ENCODE measurements at places on chromosomes 5 and 9.

- DNase-seq: no peak
Observed at GRCh38 chr5:81214848-81215247, 18.3 kb upstream of the CKMT2 start.

DNA sequence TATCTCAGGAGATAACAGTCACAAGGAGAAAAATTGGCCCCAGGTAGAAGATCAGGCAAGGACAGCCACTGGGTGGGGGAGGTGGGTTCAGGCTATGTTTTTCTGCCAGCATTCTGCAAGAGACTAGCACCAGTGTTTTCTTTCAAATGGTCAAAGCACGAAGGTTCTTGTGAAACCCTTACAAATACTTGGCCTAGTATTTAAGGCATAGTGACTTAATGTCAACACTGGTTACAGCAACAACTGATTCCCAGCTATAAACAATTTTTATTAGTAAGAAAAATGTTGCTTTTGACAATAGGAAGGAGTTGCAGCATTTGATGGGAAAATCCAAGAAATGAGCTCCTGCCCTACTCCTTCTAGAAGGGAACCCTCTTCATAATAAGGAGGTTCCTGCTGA, 349.6 kb downstream of the SLIT3 start:
- no peak for DNase-seq

DNA sequence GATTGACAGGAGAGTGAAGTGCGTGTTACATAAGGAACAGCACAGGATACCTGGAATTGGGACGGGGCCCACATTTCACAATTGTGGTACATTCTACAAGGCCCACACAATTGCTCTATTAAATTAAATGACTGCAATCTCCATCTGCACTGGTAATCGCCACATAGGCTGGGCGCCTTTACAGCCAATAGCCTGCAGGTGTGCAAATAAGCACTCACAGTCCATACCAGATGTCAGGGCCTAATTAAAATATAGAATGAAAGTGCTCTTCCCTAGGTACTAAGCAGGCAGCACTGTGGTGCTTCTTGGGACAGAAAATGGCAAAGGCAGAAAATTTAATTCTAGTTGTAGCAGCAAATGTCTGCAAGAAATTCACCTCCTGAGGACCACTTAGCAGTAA, 82.7 kb downstream of the ATP10B start:
- no peak for DNase-seq

DNA sequence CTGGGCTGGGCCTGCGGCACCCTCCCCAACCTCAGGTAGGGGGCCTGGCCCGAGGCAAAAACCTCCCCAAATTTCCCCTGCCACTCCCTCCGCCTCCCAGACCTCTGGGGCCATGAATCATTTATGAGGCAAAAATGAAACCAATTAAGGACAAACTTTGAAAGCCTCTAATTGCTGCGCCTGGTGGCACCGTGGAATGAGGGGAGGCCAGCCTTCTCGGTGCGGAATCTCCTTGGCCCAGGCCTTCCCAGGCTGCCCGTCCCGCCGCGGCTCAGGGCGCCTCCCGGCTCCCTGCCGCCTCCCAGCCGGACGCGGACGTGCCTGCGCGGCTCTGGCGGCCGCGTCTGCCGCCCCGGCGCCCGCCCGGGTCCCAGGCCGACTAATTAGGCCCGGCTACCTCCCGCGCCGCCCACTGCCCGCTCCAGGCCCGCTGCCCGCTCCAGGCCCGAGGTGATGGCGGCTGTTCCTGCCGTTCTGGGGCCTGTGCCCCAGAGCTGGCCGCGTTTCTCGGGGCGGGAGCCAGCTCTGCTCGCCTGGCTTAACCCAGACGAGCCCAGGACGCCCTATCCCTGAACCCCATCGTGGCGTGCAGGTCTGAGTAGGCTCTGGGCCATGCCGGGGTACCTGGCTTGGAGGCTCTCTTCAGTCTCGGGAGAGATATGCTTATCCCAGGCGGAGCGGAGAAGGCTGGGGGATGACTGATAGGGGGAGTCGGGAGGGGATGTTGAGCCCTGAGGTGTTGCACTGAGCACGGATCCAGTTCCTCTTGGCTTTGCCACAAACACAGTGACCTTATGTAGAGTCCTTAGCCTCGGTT, 20.1 kb downstream of the CXXC5 start:
- DNase-seq: peak; percentile 71

- DNase-seq: no peak
Observed at GRCh38 chr9:72749276-72749675, 203.6 kb downstream of the ALDH1A1 start.

GRCh38 chr5:33010846-33011245, 299.7 kb downstream of the NPR3 start:
- no peak for DNase-seq

DNA sequence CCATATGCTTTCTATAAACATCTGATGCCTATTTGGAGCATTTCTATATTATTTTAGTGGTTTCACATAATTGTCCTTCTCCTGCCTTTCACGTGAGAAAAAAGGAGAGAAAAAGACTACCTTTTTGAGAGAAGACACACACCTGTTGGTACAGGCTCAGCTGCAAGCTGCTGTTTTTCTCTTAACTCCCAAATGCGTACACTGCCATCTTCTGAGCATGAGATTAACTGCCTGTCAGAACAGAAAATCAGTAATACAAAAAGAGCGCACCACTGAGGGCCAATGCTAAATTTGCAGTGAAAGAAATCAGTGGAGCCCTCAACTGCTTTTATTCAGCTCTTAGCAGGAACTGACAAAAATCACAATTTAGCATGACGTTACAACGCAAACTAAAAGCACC, 54.9 kb downstream of the WDR41 start:
- DNase-seq: no peak

DNA sequence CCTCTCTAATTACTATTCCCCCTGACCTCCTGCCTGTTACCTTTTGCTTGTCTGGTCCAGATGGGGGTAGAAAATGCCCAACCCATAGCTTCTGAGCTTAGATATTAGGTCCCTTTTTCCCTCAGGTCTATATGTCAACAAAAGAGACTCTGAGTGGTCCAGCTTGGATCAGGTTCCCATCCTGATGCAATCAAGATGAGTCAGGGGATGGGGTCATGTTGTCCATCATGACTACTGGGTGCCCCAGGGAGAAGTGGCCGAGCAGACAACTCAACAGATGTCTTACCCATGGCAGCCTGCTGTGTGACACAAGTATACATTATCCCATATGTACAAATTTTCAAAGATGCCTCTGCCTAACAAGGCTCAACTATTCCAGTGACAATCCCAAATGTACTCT, 9.1 kb upstream of the ANKH start:
- DNase-seq: no peak
